Progenitor cell of endocrine pancreas (in vitro differentiated cells): ENCODE measurements at places on chromosomes 5 and 9. TPM values are rescaled to one million over a fixed set of nuclear protein-coding genes. Genes with fewer than 3 reads are reported as not detected.

Gene CCDC183
- 9.0 and 9.5 TPM in 2 replicates for total RNA-seq

Gene ORM2
- total RNA-seq = 3.2 and 5.4 TPM in 2 replicates

Gene PHPT1
- 168 and 169 TPM in 2 replicates for total RNA-seq

Gene TMC1
- total RNA-seq = not detected in 2 replicates

GRCh38 chr5:179873588-179874110, 15.0 kb upstream of the MRNIP start:
- DNase-seq = no peak

- DNase-seq = no peak
These were observed 133.7 kb upstream of the NFIL3 start for GRCh38 chr9:91557327-91557726.

GRCh38 chr5:118967059-118967508, 21.3 kb downstream of the DTWD2 start:
- DNase-seq = no peak
